ENCODE measurements at places on chromosomes 6 and 20. TPM values are rescaled to one million over a fixed set of nuclear protein-coding genes. Genes with fewer than 3 reads are reported as not detected.

The CPXM1 gene
- total RNA-seq = 69.0 TPM

The EMILIN3 gene
- 6.7 TPM for total RNA-seq

The STK35 gene
- total RNA-seq = 65.2 TPM

The FOXS1 gene
- total RNA-seq = not detected

The PRL gene
- not detected for total RNA-seq

The EZR gene
- 375 TPM for total RNA-seq

The PGC gene
- not detected for total RNA-seq

The MTFR2 gene
- total RNA-seq = 11.8 TPM

The CFB gene
- total RNA-seq = 0.31 TPM

The TTLL9 gene
- 0.20 TPM for total RNA-seq

The CLVS2 gene
- 0.26 TPM for total RNA-seq

The HLA-F gene
- total RNA-seq = 7.4 TPM

The SEL1L2 gene
- not detected for total RNA-seq

- no peaks in the 10 kb centered on the region for H3K27me3 ChIP-seq
- no peak overlapping the region for H3K4me3 ChIP-seq
- H3K4me1 ChIP-seq = no peaks in the 10 kb centered on the region
- H3K36me3 ChIP-seq = no peaks in the 10 kb centered on the region
- DNase-seq = no peak
- H3K27ac ChIP-seq = no peak overlapping the region
Measured at GRCh38 chr20:37677969-37678861, 15.6 kb upstream of the CTNNBL1 start.

DNA sequence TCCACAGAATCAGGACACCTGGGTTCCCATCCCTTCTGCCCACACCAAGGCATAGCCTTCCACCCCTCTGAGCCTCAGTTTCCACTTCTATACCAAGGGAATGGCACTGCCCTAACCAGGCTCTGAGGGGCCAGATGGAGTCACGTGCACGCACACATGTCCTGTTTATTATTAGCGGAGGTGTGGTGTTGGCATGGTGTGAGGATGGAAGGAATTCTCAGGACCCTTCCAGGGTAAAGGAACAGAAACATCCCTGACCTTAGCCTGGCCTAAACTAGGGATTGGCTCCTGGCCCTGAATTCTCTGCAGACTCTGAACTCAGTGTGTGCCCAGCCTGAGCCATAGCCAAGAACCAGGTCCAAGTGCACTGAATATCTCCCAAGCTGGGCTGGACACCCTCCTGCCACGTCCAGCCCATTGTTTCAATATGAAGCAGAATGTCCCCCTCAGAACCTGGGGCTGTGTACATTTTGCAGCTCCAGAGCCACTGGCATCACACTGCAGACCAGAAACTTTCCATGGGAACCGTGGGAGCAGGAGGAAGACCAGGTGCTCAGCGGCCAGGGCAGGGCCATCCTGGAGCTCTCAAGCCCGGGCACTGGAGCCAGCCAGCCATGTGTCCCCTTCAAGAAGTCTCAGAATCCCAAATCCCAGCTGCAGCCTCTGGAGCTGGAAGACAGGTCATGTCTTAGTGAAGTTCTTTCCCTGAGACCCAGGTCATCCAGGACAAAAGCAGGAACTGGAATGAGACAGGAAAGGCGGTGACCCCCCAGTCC is 208.4 kb downstream of the ANKRD60 start:
- H3K27me3 ChIP-seq = no peaks in the 10 kb centered on the region
- peak; percentile 14 for DNase-seq
- no peaks in the 10 kb centered on the region for H3K36me3 ChIP-seq
- H3K27ac ChIP-seq = no peak overlapping the region

DNA sequence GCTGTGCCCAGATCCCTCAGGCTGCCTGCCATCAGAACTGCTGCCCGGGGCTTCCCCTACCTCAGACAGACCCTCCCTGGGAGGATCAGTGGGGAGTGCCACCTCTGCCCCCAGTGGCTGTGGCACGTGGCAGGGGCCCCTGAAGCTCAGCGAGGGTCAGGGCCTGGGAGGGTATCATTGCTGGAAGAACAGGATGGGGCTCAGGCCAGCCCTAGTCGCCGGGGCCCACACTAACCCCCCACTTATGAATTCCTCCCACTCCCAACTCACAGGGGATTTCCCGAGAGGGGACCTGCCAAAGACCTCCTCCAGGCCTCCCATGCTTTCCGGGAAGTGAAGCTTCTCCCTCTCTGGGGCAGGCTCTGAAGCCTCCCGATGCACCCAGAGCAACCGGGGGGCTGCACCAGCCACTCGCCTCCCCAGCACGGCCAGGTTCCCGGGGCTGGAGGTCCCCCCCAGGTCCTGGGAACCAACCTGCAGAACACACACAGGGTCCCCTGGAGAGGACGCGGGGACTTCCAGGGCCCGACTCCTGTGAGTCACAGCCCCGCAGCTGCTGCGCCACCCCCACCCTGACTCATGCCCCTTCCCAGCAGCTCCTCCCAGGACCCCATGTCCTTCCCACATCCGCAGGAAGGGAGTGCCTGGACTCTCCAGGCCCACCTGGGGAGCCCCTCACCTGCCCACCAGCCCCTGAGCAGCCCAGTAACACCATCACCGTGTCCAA is 2.5 kb downstream of the TNFRSF6B start:
- DNase-seq = peak; percentile 39
- no peaks in the 10 kb centered on the region for H3K27me3 ChIP-seq
- H3K27ac ChIP-seq = no peak overlapping the region
- H3K36me3 ChIP-seq = peaks cover 5% of the 10 kb centered on the region
- no peak overlapping the region for H3K4me3 ChIP-seq

GRCh38 chr6:21912151-21912832 is 318.7 kb downstream of the SOX4 start:
- H3K27ac ChIP-seq = no peak overlapping the region
- peaks cover 3% of the 10 kb centered on the region for H3K4me1 ChIP-seq
- no peaks in the 10 kb centered on the region for H3K27me3 ChIP-seq
- DNase-seq = no peak
- peaks cover 42% of the 10 kb centered on the region for H3K36me3 ChIP-seq

DNA sequence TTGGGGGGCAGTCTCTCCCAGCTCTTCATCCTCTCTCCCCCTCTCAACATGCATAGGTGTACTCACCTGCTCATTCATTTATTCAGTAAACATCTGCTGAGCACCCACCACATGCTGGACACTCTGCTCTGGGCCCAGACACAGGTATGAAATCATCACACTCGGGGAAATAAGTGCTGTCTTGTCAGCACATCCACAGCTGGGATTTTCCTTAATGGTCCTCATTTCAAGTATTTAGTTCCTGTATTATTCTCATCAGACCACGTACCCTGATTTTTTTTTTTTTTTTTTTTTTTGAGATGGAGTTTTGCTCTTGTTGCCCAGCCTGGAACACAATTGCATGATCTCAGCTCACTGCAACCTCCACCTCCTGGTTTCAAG is 19.4 kb downstream of the RAB5IF start:
- DNase-seq = no peak
- H3K36me3 ChIP-seq = no peaks in the 10 kb centered on the region
- H3K27ac ChIP-seq = no peak overlapping the region
- H3K4me3 ChIP-seq = no peak overlapping the region
- H3K4me1 ChIP-seq = no peaks in the 10 kb centered on the region

- no peak for DNase-seq
- peaks cover 10% of the 10 kb centered on the region for H3K4me1 ChIP-seq
- no peaks in the 10 kb centered on the region for H3K36me3 ChIP-seq
- no peak overlapping the region for H3K4me3 ChIP-seq
Measured at GRCh38 chr6:156885562-156885961, 108.4 kb downstream of the ARID1B start.

DNA sequence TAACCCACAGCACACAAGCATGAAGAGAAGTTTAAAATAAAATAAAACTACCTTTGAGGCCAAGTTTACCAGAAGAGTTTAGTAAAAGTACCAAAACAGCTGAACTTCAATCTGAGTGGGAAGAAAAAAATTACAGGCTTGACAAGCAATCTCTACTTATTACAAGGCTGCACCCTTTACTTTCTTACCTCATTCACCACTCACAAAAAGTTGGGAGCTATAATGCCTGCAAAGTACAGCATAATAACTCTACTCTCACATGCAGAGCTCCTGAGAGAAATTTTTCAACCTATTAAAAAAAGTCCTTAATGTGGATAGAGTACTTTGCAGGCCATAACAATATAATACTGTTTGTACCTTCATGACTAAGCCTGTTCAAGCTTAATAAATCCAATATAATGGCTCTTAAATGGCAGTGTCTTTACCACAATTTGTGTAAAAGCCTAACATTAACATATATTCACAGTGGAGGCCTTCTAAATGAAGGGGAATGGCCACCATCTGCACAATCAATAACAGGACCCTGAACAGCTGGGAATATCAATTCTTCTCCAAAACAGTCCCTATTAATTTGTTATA is 103.1 kb downstream of the DST start:
- H3K27ac ChIP-seq = no peak overlapping the region
- no peak for DNase-seq
- H3K36me3 ChIP-seq = peaks cover 8% of the 10 kb centered on the region
- H3K27me3 ChIP-seq = no peaks in the 10 kb centered on the region

DNA sequence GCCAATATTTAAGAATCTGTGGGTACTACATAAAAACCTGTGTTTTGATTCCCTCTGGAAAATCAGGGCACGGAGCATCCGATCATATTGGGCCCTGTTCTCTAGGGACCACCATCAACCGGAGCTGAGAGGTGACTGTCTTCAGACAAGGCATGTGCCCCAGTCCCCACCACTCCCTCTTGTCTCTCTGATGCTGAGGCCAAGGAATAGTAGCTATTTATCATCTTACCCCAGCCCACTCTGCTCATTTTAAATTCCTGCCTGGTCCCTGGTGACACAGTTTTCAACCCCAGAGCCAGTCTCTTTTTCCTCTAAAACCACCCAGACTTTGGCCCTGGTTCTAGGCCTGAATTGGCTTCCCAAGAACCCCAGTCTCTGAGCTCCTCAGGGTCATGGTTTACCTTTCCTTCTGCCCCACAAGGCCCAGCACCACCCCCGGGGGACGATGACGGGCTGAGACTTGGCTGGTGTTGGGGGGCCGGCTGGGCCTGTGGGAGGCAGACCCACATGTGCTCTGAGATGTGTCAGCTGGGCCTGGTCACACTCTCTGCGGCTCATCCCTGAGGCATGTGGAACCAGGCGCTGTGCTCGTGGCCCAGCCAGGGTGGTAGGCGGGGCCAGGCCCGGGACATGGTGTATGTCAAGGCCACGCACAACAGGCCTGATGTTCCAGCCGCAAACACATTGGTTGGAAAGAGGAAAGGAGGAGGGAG is 114.4 kb downstream of the CEBPB start:
- no peak overlapping the region for H3K27ac ChIP-seq
- H3K36me3 ChIP-seq = no peaks in the 10 kb centered on the region
- DNase-seq = peak; percentile 29
- no peaks in the 10 kb centered on the region for H3K27me3 ChIP-seq

- H3K27me3 ChIP-seq = no peaks in the 10 kb centered on the region
- H3K4me3 ChIP-seq = no peak overlapping the region
- no peaks in the 10 kb centered on the region for H3K36me3 ChIP-seq
Measured at GRCh38 chr6:104449918-104450317, 409.8 kb downstream of the HACE1 start.

- peaks cover 43% of the 10 kb centered on the region for H3K36me3 ChIP-seq
- peaks cover 10% of the 10 kb centered on the region for H3K4me1 ChIP-seq
- no peak for DNase-seq
- no peak overlapping the region for H3K27ac ChIP-seq
Measured at GRCh38 chr6:25961619-25962148, 918 bp upstream of the TRIM38 start.

- H3K27me3 ChIP-seq = no peaks in the 10 kb centered on the region
- no peaks in the 10 kb centered on the region for H3K4me1 ChIP-seq
- no peak for DNase-seq
- no peak overlapping the region for H3K27ac ChIP-seq
Measured at GRCh38 chr20:37151529-37151928, 27.6 kb upstream of the RPN2 start.

DNA sequence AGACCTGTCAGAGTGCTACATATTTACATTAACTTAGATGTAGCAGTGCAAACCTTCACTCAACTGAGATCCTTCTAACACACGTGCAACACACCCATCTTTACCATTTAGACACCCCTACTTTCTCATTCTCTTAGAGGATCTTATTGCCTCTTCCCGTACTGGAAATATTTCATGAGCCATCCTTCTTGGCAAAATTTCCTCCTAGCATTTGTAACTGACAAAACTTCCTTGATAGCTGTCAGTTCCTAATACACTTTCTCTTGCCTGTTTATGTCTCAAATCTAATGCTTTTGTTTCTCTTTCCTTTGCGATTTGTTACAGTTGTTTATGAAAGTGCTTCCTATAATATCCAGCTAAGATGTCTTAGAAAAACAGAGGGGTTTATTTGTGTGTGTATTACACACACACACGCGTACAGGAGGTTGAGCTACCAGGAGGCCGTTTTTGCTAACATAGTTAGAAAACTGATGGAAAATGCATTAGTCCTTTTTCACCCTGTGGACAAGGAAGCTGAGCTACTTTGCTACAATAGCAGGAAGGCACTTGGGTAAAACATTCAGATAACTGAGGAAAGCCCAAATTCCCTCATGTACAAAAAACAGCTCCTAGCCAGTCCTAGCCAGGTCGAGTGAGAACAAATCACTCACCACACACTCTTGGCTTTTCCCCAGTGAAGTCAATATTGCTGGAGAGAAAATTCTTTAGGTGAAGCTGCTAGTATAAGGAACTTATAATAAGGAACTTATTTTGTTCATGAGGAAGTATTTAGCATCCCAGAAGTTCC is 153.6 kb downstream of the NFATC2 start:
- no peak overlapping the region for H3K4me3 ChIP-seq
- H3K36me3 ChIP-seq = no peaks in the 10 kb centered on the region
- no peak for DNase-seq
- no peak overlapping the region for H3K27ac ChIP-seq
- H3K4me1 ChIP-seq = peaks cover 11% of the 10 kb centered on the region

DNA sequence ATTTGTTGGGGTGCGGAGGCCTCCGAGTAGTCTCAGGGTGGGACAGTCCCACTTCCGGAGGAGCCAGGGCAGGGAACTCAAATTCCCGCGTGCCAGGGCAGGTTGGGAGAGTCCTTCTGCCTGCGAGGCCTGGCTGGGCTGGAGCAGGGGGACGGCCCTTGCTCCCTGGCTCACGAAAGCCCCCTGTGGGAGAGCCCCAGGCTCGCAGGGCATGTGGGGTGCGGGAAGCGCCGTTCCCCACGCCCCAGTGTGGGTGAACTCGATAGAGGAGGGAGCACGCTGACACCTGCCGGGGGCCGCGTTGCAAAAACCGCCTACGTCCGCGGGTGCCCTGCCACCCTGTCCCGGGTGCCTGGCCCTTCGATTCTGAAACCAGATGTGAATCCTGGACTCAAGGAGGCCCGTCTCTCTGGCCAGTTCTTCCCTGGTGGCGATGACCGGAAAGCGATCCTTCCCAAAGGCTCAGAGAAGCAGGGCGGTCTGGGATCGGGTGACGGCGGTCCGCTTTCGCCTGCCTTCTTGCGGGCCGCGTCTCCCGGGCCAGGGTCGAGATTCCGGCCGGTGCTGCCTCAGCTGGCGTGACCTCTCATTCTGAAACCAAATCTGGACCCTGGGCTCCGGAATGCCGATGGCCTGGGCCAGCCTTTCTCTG is 1846.5 kb upstream of the DEFB115 start:
- H3K27me3 ChIP-seq = no peaks in the 10 kb centered on the region
- H3K36me3 ChIP-seq = peaks cover 46% of the 10 kb centered on the region
- no peak overlapping the region for H3K4me3 ChIP-seq
- H3K4me1 ChIP-seq = no peaks in the 10 kb centered on the region

GRCh38 chr6:28977341-28978132 is 27.6 kb downstream of the ZNF311 start:
- H3K4me3 ChIP-seq = peak overlapping the region; percentile 74
- no peak overlapping the region for H3K27ac ChIP-seq
- DNase-seq = peak; percentile 53
- peaks cover 7% of the 10 kb centered on the region for H3K4me1 ChIP-seq
- no peaks in the 10 kb centered on the region for H3K36me3 ChIP-seq

Measured in H9 (cell line).